ENCODE measurements at places on chromosomes 5 and 9.

GRCh38 chr5:44833249-44833648 is 24.5 kb downstream of the MRPS30 start:
- no peak for DNase-seq

GRCh38 chr9:132434881-132435280 is 24.9 kb downstream of the CFAP77 start:
- no peak for DNase-seq

GRCh38 chr9:133355881-133356357 is 368 bp downstream of the SURF1 start:
- no peak for DNase-seq

DNA sequence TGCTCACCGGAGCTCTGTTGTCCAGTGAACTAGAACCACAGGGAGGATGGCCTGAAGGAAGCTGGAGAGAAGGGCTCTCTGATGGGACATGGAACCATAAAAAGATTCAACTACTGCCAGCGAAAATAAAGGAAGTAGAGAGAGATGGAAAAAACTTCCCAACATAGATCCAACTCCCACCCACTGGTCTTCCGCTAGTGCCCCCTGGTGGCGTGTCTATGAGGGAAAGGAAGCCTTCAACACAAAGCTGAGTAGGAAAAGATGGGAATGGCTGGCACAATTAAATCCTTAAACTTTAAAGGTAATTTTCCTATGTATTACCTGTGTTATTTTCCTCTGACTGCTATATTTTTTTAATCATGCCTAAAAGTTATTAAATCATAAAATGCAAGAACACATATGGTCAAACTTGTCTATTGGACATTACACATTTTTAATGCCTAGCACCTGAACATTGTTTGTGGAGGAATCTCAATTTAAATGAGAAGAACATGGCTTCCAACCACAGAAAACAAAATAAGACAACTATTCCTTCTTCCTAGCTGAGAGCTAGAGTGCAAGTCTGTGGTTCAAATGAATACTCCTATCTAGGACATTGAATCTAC is 51.5 kb downstream of the CEP120 start:
- no peak for DNase-seq

DNA sequence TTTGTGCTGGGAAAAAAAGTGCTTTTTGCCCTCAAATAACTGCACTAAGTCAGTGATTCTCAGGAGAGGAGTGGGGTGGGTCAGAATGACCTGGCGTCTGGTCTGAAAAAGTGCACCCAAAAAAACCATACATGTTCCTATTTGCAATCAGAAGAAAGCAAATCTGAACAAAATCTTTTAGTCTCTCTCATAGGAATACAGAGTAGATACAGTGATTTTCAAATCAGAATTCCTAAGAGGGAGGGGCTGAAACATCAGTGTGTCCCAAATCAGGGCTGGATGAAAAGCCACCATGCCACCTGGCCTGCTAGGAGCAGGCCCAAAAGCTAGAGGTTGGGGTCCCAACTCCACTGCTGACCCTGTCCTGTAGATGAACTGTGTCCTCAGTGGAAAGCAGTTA is 66.8 kb downstream of the RAPGEF1 start:
- DNase-seq = no peak

- no peak for DNase-seq
These were observed 126.3 kb upstream of the IRX4 start for GRCh38 chr5:2008851-2009629.

DNA sequence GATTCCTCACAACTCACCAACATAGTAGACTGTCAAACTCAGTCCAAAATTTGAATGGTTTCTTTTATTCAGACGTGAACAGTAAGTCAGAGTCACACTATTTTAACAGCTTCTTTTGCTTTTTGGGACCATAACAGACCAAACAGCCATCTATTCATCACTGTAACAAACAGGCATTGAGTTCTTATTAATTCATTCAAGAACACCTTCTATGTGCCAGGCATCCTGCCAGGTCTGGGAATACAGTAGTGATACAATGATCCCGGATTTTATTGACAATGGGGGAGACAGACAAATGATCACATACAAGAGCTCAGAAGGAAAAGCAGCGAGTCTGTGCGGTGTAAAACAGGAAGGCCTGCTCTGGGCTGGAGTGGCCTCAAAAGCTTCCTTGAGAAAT is 153.3 kb upstream of the ERCC6L2 start:
- no peak for DNase-seq

DNA sequence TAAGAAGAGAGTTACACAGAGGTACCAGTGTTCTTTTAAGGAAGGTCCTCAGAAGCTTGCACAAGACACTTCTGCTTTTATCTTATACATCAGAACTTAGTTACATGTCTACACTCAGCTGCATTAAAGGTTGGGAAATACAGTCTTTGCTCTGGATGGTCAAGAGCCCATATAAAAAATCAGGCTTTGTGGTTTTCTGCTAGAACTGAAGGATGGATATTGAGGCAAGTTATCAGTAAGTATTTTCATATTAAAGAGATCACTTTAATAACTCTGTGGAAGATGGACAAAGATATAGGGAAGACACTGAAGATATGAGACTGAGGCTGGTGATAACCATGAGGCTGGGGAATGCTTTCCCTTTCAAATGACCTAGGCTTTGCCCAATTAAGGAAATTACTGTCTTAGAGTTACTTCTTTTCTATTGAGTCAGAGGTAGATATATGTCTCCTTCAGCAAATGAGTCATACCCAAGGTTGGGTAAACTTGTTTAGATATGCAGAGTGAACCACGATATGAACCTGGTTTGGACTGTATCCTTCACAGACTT is 87.0 kb upstream of the TNC start:
- peak; percentile 87 for DNase-seq

Data from epithelial cell of proximal tubule (primary cell).